Kasumi-1 (cell line): ENCODE measurements at places on chromosomes 11 and 22.

DNA sequence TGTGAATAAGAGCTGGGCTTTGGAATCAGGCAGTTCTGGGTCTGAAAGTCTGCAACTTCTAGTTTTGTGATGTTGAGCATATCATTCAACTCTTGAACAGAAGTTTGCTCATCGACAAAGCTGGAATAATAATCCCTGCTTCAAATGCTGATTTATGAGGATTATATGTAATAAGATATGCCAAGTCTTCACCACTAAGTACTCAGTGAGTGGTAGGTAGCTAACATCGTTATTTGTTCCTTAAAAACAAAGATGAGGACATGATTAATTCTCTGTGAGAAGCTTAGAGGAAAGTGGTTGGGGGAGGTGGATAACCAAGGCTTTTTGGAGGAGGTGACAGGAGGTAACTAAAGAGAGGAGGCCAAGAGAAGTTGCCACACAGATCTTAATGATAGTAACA, 96.5 kb downstream of the ME3 start:
- no peak for DNase-seq

DNA sequence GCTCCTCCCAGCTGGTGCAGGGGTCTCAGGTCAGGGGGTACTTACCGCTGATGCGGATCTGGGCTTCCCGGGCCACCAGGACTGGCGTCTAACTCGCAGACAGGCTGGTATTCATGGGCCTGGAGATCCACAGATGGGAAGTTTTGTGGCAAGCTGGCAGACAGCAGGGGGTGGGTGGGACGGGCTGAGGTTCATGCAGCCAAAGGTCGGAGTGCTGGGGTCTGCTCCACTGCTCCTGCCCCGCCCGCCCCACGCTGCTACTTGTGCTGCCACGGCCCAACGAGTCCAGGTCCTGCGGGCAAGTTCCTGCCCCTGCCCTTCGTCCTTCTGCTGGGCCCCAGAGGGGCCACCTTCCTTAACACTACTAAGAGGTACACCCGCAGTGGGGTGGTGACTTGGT, 3.1 kb downstream of the ACY3 start:
- no peak for DNase-seq

DNA sequence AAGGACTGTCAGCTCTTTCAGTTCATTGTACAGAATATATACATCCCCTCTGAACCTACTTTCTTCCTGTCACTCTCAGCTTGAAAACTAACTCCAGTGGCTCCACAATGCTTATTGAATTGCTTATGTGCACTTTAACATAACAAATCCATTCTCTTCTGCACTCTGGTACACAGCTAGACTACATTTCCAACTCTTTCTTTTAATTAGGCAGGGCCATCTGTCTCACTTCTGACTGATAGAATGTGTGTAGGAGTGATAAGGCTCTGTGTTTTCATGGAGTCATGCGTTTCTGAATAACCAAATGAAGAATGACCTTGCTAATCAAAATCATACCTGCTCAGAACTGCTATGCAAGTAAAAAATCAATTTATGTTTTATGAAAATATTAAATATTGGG, 278.5 kb upstream of the CCDC179 start:
- no peak for DNase-seq

DNA sequence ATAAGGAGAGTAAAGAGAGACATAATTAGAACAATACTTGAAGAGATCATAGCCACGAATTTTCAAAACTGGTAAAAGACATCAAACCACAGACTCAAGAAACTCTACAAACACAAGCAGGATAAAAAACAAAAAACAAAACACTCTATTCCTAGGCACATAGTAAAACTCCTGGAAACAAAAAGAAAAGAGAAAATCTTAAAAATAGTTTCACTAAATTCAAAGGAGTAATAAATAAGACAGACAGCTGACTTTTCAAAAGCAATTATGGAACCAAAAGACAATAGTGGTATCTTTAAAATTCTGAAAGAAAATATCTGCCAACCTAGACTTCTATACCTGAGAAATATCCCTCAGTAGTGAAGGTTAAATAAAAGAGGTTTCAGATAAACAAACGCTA, 9.2 kb upstream of the NARS2 start:
- peak; percentile 36 for DNase-seq

GRCh38 chr11:110340436-110340835, 44.0 kb upstream of the RDX start:
- DNase-seq = no peak

GRCh38 chr11:14977101-14977880, 5.1 kb upstream of the CALCA start:
- no peak for DNase-seq

- no peak for DNase-seq
Measured at GRCh38 chr22:29275167-29275566, 7.1 kb downstream of the EWSR1 start.

GRCh38 chr11:66414120-66414934, 6.5 kb upstream of the NPAS4 start:
- DNase-seq = no peak

GRCh38 chr11:113147249-113147648, 167.1 kb upstream of the TTC12 start:
- DNase-seq = no peak

GRCh38 chr22:36208162-36208765, 6.7 kb upstream of the APOL4 start:
- no peak for DNase-seq

- DNase-seq = no peak
Measured at GRCh38 chr11:74699615-74700396, 31.4 kb downstream of the CHRDL2 start.

DNA sequence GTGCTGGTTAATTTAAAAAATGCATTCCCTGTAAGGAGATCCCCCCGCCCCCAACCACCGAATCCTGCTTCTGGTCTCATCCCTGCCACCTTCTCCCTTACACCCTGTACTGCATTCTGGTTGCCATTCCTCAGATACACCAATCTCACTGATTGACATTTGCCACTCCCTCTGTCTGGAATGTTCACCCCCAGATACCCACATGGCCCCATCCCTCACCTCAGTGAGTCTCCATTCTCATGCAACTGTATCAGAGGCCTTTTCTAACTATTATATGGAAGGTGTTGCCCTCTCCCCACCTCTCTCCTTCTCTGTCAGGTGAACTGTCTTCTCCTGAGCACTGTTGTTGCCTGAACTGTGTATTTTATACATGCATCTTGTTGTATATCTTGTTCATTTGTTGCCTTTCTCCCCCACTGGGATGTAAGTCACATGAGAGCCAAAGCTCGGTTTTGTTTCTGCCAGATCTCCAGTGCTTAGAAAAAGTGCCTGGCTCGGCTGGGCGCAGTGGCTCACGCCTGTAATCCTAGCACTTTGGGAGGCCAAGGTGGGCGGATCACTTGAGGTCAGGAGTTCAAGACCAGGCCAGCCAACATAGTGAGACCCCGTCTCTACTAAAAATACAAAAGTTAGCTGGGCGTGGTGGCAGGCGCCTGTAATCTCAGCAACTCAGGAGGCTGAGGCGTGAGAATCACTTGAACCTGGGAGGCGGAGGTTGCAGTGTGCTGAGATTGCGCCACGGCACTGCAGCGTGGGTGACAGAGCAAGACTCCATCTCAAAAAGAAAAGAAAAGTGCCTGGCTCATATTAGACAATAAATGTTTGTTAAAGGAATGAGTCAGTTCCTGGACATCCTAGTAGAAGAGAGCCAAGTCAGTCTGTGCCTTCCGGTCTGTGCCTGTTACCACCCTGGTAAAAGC, 61.0 kb downstream of the TNRC6B start:
- no peak for DNase-seq

DNA sequence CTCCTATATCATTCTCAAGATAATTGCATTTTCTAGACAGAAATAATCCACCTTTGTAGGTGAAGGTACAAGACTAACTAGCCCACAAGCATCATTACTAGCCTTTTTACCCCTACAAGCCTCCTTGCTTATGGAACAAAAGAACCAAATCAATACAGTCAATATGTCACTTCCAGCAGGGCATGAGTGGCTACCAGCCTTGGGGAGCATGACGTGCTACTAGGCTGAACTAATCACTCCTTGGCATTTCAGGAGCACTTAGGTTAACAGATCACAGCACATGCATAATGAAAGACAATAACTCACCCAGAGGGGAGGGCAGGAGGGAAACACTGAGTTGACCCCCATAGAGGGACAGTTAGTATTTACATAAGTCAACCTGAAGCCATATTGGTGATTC, 2.7 kb downstream of the DRD2 start:
- DNase-seq = no peak

- no peak for DNase-seq
Measured at GRCh38 chr11:26204101-26204500, 127.8 kb upstream of the ANO3 start.

- DNase-seq = no peak
Measured at GRCh38 chr22:19287076-19287707, 4.3 kb downstream of the CLTCL1 start.

DNA sequence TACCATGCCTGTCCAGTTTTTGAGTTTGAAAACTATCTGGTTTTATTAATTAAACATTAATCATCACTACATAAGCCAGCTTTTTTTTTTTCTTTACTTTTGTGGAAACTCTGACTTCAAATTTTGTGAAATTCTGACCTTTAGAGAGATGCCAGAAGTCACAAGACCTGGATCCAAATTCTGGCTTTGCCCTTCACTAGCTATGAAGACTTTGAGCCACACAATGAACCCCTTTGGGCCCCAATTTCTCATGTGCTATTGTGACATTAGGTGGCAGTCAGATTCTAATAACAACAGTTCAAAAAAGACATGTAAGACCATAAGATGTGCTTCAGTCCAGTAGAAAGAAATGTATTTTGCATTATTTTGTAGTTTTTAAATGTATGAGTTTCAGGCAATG, 60.3 kb downstream of the ZC3H12C start:
- no peak for DNase-seq

GRCh38 chr11:134980819-134981710, 569.0 kb upstream of the B3GAT1 start:
- DNase-seq = no peak

DNA sequence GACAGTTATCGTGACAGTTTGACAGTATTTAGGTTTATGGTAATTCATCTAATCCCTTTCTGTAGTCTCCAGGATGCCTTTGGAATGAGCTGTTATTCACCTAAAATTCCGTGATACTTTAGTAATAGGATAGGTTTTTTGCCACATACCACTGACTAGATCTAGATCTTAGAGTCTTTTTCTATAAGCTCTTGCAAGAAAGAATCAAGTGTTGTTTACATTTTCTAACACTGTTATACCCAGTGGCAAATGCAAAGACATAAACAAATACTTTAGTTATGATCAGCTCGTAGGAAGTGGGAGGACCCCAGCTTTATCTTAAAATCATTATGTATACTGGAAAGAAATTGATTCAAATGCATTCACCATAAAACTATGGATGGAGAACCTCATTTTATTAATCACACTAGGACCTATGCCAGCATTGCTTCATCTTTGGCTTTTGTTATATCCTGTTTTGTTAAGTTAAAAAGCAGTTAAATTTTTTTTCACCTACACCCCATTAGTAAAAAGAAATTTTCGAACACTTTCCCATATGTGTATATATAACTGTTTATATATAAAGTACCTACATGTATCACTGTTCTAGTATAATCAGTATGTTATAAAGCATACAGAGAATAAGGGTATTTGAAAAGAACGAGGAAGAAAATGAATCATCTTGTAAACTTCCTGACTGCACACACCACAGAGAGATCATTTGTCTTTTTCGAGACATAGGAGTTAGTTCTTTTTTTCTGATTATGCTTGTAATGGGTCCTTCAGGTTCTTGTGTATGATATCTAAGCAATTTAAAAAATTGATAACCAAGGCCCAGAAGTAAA, 60.9 kb downstream of the PDHX start:
- DNase-seq = peak; percentile 45
